ENCODE measurements at places on chromosomes 5 and 9.
A peak's percentile ranks its signal among the peaks of the same experiment; 100 is the strongest.

GRCh38 chr9:83622433-83622938, 457 bp upstream of the IDNK start:
- DNase-seq: no peak

DNA sequence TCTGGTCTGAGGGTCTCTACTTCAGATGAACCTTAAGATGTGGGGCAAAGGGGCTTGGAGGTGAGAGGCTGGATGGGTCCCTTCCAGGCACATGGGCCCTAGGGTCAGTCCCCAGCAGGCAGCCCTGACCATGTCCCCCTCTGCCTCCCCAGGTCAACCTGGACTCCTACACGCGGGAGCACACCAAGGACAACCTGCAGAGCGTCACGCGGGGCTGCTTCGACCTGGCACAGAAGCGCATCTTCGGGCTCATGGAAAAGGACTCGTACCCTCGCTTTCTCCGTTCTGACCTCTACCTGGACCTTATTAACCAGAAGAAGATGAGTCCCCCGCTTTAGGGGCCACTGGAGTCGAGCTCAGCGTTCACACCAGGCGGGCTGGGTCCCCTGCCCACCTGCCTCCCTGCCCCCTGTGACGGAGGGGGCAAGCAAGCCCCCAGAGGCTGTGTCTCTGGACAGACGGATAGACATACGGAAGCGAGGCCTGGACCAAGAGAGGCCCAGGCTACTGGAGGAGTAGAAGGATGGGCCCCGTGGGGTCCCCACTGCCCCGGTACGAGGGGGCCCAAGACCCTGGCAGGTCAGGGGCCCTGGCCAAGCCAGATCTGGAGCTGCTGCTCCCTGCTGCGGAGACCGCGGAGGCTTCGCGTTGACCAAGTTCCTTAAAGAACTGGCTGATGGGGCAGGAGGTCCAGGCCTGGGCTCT, 133.2 kb downstream of the RGS3 start:
- no peak for DNase-seq

GRCh38 chr9:113646946-113647914, 183.7 kb downstream of the RGS3 start:
- DNase-seq: no peak

DNA sequence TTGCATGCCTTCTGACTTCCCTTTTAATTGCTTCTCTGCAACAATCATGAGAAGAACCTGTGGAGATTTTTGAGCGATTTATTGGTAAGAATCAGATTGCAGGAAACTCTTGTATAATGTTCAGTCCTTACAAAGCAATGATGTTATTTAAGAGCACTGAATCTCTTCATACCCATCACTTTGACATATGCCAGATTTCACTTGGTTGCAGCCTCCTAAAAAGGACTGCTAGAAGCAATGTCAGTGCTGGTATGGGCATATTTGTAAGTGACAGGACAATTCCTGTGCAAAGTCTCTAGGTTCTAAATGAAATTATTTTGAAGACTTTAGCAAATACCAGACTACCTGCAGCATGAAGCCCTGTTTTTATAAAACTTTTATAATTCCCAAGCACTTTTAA, 2272.7 kb upstream of the WWC1 start:
- no peak for DNase-seq

GRCh38 chr5:79471556-79471955, 42.4 kb downstream of the HOMER1 start:
- no peak for DNase-seq

DNA sequence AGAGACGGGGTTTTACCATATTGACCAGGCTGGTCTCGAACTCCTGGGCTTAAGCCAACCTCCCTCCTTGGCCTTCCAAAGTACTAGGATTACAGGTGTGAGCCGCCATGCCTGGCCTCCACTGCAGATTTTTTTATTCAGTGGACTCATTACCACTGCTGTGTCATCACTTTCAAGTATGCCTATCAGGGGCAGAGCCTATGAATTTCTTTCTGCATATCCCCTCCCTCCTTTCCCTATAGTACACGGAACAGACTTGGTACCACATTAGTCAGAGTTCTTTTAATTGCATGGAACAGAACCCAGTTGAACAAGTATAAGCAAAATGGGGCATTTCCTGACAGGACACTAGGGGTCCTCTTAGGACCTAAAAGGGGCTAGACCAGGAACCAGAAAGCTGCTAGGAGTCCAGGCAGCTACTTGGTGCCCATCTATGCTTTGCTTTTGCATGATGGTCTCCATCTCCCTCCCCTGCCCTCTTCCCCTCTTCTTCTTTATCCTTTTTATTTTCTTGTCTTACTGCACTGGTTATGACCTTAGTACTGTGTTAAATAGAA, 5.8 kb downstream of the BSPRY start:
- no peak for DNase-seq

- DNase-seq: no peak
Measured at GRCh38 chr5:34598177-34598794, 57.8 kb upstream of the RAI14 start.

GRCh38 chr9:71822456-71822855, 54.1 kb upstream of the CEMIP2 start:
- DNase-seq: peak; percentile 76

DNA sequence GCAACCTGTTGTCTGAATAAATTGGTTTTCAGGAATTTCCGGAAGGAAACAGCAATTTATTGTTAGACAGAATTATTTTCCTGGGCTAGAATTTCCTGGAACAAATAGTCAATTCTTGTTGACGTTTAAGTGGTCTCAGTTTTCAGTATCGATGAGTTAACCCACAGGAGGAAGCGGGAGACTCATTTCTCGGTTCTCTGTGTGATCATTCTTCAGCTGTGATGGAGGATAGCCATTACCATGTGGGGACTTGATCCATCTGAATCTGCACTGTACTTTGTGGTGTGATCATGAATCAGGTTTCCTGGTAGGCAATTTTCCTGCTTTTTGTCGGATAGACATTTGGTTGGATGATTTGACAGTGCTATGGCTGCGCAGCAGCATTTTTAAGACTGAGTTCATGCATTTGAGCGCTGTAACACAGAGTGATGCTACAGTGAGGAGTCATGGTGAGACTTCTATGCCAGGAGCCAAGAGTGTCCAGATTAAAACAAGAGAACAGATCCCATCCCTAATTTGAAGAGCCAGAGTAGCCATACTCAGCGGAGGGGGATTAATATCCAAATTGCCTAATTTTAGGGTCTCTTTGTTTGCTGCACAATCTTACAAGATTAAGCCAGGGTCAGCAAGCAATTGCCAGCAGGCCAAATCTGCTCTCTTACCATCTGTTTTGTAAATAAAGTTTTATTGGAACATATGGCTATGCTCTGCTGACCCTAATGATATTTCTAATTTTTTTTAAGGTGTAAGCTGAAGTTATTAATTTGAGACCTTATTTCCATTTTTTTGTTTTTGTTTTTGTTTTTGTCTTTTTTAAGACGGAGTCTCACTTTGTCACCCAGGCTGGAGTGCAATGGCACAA, 355.9 kb downstream of the RAB3C start:
- no peak for DNase-seq

- no peak for DNase-seq
Measured at GRCh38 chr9:8256880-8257279, 457.3 kb upstream of the DMAC1 start.

DNA sequence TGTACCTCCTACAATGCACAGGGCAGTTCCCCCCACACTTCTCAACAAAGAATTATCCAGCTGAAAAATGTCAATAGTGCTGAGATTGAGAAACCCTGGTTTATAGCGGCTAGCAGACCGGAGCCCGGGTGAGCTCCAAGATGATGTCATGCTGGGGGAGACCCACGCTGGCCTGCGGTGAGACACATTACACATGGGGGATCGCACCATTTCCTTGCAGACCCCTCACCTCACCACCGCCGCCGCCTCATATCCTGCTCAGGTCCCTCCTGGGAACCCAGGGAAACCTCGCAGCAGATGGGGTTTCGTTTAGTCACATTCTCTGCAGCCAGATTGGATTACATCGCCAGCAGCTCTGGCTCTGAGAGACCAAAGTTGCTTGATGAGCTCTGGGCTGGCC, 14.7 kb upstream of the TNC start:
- DNase-seq: no peak

DNA sequence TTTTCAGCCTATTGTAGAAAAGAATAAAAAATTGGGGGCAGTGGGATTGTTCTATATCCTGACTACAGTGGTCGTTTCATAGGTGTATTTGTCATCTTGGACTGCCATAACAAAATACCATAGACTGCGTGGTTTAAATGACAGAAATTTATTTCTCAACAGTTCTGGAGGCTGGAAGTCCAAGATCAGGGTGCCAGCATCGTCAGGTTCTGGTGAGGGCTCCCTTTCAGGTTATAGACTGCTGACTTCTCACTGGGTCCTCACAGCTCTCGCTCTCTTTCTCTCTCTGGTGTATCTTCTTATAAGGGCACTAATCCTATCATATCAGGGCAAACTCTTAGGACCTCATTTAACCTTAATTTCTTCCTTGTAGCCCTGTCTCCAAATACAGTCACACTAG, 356.7 kb upstream of the TRPC7 start:
- no peak for DNase-seq

- no peak for DNase-seq
Measured at GRCh38 chr9:127058011-127058644, 64.3 kb downstream of the ANGPTL2 start.

- no peak for DNase-seq
Measured at GRCh38 chr5:113546703-113547183, 33.2 kb downstream of the YTHDC2 start.

DNA sequence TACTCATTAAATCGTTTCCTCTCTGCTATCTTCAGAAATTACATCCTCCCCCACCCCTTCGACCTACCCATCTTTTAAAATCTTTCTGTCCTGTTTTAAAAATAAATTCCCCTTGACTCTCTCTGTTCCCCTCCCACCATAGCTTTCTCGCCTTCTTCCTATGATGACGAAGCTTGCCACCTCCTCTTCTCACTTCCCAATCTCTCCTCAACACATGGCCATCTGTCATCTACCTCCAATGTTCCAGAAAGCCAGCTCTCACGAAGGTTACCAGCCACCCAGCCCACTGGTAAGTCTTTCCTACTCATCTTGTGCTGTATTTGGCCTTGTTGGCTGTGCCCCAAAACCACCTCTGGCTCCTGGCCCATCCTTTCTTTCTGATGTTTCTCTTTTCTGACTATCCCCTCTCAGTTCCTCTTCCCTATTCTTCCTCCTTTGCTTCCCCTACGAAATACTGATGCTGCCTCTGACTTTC, 346.3 kb downstream of the ENC1 start:
- DNase-seq: peak; percentile 38

GRCh38 chr9:132597073-132597775, 14.8 kb downstream of the BARHL1 start:
- DNase-seq: no peak

- no peak for DNase-seq
Measured at GRCh38 chr5:75113354-75114113, 61.2 kb upstream of the GCNT4 start.

DNA sequence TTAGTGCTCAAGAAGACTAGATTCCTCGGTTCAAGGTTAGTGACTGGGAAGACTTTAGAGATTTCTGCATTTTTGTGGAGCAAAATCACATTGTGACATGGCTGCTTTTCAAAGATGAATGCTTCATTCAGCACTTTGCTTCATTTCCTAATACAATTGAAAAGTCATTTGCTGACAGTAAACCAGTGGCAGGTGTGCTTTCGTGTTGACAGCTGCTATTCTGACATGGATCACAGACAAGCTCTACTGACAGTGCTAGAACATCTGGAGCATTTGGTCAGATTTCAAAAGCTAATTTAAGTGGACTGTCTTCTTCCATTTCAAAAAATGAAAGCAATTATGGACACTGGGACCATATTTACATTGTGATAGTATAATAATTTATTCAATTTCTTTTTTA, 1060.1 kb downstream of the PTPRD start:
- DNase-seq: no peak

- DNase-seq: peak; percentile 91
Measured at GRCh38 chr5:1594357-1595106, 70.8 kb upstream of the LPCAT1 start.

DNA sequence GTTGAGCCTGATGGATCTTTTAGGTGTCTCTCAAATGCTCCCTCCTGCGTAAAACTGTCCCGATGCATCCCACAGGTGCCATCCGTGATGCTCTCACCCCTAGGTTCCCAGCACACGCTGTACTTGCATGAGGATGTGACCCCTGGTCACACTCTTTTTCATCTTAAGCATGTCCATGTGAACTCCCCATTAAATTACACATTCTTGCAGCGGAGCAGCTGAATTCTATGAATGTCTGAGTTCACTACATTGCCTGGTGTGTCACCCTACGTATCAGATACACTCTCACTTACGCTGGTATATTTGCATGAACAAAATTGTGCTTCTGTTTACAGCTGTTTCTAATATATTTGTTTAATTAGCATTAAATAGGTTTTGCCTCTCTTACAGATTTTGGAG, 105.3 kb upstream of the RETREG1 start:
- no peak for DNase-seq

- DNase-seq: no peak
Measured at GRCh38 chr5:140207250-140207964, 32.4 kb downstream of the CYSTM1 start.

DNA sequence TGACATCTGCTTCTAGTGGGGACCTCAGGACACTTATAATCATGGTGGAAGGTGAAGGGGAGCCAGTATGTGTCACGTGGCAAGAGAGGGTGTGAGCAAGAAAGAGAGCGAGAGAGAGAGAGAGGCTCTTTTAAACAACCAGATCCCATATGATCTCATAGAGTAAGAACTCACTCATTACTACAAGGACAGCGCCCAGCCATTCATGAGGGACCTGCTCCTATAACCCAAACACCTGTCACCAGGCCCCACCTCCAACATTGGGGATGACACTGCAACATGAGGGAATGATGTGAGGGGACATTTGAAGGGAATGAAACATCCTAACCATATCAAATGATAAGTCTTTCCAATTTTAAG, 427.5 kb downstream of the EFNA5 start:
- DNase-seq: no peak

GRCh38 chr9:9202276-9202675, 1402.7 kb upstream of the DMAC1 start:
- no peak for DNase-seq

GRCh38 chr5:54362434-54362833, 52.1 kb upstream of the ARL15 start:
- no peak for DNase-seq

DNA sequence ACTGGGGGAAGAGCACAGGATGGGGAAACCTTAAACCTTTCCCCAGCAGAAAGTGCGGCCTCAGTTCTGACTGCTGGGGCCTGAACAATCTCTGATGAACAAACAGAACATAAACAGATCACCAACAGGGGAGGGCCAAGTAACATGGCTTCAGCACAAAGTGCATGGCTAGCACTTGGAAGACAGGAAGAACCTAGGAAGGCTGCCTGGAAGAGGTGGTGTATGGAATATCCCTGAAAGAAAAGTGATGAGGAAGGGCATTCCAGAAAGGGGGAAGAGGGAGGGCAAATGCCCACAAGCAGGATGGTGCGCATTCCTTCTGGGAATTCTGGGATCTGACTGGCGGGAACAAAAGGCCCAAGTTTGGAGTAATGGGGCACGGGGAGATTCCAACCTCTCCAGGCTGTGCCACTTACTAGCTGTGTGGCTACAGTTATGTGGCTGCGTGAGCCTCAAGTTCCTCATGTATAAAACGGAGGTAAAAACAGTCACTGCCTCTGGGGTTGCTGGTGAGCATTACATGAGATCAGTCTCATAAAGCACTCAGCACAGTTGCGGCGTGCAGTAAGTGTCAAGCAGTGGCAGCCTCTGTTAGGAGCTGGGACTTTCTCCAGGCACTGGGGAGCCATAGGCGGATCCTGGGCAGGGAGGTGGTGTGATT, 1.6 kb downstream of the PDGFRB start:
- DNase-seq: peak; percentile 81

- no peak for DNase-seq
Measured at GRCh38 chr9:131657456-131657855, 82.4 kb downstream of the RAPGEF1 start.

Data from common myeloid progenitor, CD34-positive (primary cell).